ENCODE measurements at places on chromosomes 7 and 10. TPM values are rescaled to one million over a fixed set of nuclear protein-coding genes. Genes with fewer than 3 reads are reported as not detected.

PCGF5 gene
- total RNA-seq = 56.8 TPM

TYSND1 gene
- 5.3 TPM for total RNA-seq

IFIT1B gene
- not detected for total RNA-seq

OR6B1 gene
- total RNA-seq = not detected

CFAP46 gene
- total RNA-seq = 1.5 TPM

LRRD1 gene
- 0.25 TPM for total RNA-seq

PPP1R3C gene
- total RNA-seq = 222 TPM

PSPH gene
- total RNA-seq = 19.1 TPM

SH2D4B gene
- total RNA-seq = not detected

ARL4A gene
- total RNA-seq = 9.6 TPM

GOLGA7B gene
- total RNA-seq = 11.7 TPM

LAMB1 gene
- total RNA-seq = 44.6 TPM

LIPK gene
- not detected for total RNA-seq

GIMAP5 gene
- 24.2 TPM for total RNA-seq

CLRN3 gene
- not detected for total RNA-seq

FBH1 gene
- total RNA-seq = 78.8 TPM

TRPV5 gene
- total RNA-seq = not detected

SPDYE2 gene
- not detected for total RNA-seq

ABCB1 gene
- 3.0 TPM for total RNA-seq

OLAH gene
- not detected for total RNA-seq

INSYN2A gene
- total RNA-seq = not detected

THSD7A gene
- 2.3 TPM for total RNA-seq

RSPH10B2 gene
- 0.24 TPM for total RNA-seq

TAS2R5 gene
- 0.40 TPM for total RNA-seq

CPN1 gene
- total RNA-seq = not detected

ABCA13 gene
- total RNA-seq = not detected

GBF1 gene
- total RNA-seq = 43.3 TPM

EIF5AL1 gene
- total RNA-seq = not detected

HMX2 gene
- total RNA-seq = not detected

RPEL1 gene
- total RNA-seq = not detected

TECPR1 gene
- total RNA-seq = 25.1 TPM

NPTX2 gene
- total RNA-seq = 0.99 TPM

PILRA gene
- total RNA-seq = 3.9 TPM

SRGN gene
- 53.4 TPM for total RNA-seq

CH25H gene
- total RNA-seq = 0.67 TPM

IRF5 gene
- 4.4 TPM for total RNA-seq

FAM24B gene
- 0.47 TPM for total RNA-seq

NANOS1 gene
- total RNA-seq = 7.0 TPM

LRIT1 gene
- total RNA-seq = not detected

TSPAN12 gene
- total RNA-seq = 59.3 TPM

MYO3A gene
- not detected for total RNA-seq

SLIT1 gene
- total RNA-seq = 0.17 TPM

STK31 gene
- 0.47 TPM for total RNA-seq

CALML5 gene
- not detected for total RNA-seq

BICC1 gene
- 15.6 TPM for total RNA-seq

SMKR1 gene
- not detected for total RNA-seq

LAMB4 gene
- not detected for total RNA-seq

A1CF gene
- not detected for total RNA-seq

ZNF398 gene
- 7.8 TPM for total RNA-seq

GNGT1 gene
- not detected for total RNA-seq

SLC16A9 gene
- 1.1 TPM for total RNA-seq

AZGP1 gene
- 10.7 TPM for total RNA-seq

ZWINT gene
- 1.5 TPM for total RNA-seq

OR2A7 gene
- total RNA-seq = 0.40 TPM

RAMP3 gene
- 45.5 TPM for total RNA-seq

SH2B2 gene
- 0.49 TPM for total RNA-seq
